ENCODE measurements at places on chromosomes 2 and 18.

- no peak for DNase-seq
These were observed 28.8 kb upstream of the NEDD4L start for GRCh38 chr18:58015065-58015780.

DNA sequence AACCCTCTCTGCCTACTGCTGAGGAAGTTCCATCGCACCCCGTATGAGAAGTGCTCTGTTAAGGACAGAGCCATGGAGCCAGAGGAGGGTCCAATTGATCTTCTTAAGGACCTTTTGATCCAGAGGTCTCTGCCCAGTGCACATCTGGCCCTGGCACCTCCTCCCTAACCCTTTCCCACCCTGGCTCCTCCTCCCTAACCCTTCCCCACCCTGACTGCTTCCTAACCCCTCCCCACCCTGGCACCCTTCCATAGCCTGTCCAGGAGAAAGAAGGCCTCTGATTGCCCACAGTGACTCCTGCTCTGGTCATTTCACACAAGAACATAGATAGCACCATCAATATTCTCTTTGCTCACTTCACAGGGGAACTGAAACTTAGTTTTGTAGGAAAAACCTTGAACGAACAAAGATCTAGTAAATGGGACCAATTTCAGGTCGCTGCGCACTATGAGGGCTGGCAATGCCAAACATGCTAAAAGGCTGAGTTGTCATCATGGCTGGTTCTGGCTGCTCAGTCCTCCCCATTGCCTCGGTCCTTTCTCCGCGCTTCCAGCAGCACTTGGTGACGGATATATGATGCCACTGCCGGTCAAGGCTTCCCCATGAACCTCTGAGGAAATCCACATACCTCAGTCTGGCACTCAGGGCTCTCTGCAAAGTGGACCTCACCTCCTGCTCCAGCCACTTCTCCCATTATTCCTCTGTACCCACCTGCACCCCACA lies 49.2 kb downstream of the PKDCC start:
- DNase-seq, result no peak

- no peak for DNase-seq
These were observed 92.7 kb upstream of the FN1 start for GRCh38 chr2:215528555-215528954.

DNA sequence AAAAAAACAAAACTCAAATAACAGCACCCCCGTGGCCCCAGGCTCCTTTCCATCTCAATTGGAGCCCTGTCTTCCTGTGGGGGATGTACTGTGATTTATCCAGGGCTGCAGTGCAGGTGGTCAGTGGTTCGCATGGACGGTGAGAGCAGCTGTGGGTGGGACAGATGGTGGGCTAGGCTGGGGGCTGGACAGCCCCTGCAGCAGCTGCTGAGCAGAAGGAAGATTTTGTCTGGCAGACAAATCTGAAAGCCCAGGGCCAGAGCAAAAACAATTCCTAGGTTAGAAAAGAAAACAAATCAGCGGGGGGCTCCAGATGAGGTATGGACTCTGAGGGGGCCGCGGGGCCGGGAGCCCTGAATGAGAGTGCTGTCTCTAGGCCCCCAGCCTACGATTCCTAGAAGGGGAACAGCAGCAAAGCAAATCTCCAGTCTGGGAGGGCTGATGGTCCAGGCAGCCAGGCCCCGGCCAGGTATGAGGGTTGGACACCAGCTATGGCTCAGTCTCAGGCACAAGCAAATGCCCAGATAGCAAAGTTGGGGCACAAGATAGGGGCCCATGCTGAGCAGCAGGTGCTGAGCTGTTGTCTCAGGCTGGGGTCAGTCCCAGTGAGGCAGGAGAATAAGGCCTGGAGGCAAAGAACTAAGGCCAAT lies 45.4 kb downstream of the SOWAHC start:
- peak; percentile 68 for DNase-seq

DNA sequence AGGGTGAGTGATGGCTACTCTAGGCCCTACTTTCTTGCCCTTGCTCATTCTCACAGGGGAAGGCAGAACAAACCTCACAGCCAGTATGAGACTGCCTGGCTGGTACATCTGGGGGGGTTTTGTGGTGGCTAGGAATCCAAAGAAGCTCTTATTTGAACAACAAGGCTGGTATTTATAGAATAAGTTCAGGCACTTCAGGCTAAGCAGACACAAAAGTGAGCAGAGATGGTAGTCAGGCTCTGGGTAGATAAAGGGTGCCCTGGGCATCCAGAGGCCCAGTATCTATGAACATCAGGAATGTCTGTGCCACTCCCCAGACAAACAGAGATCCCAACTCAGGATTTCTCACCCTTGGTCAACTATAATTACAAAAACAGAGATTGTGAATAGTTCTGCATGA lies 57.2 kb upstream of the RTN4 start:
- no peak for DNase-seq

DNA sequence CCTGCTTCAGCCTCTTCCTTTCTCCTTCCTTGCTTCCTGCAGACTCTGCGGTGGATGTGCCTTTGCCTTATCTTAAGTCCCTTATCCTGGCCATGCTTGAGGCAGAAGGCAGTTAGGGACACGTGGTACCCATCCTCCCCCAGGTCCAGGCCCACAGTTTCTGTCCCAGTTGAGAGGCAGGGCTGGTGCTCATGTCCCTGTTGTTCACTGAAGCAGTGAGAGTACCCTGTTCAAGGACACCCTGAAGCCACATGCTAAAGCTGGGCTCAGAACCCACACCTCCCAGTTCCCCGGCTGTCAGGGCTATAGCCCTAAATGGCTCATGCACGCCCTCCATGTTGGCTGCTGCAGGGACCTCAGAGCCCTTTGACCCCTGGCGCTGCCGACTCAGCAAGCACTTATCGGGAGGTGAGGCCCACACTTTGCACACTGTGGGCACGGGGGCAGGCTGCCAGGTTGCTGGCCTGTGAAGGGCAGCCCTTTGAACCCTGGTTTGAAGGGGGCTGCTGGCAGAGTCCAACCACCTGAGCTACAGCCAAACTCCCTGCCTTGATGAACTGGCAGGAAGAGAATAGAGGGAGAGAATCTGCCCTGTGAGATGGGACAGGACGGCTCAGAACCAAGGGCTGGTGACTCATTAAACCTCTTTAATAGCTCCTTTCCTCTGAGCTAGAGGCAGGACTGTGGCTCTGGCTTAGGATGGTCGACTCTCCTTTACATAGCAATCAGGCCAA lies 6.3 kb downstream of the KHK start:
- no peak for DNase-seq

- peak; percentile 84 for DNase-seq
These were observed 26.6 kb downstream of the SERTAD2 start for GRCh38 chr2:64626963-64627760.

DNA sequence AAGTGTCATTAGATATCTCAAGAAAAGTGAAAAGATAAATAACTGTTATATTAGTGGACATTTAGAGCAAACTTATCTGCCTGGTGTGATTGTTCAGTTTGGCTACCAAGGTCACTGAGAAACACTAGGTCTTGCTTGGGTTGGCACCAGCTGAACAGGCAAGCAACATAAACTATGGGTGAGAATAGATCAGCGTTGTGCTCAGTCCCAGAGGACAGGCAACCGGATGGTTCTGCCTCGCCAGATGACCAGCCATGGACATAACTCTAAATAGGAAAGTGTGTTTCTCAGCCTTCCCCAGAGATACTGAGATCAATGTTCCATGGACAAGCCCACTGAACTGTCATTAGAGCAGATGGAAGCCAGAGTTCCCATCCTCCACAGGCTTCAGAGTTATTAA lies 203.4 kb upstream of the VRK2 start:
- peak; percentile 27 for DNase-seq

DNA sequence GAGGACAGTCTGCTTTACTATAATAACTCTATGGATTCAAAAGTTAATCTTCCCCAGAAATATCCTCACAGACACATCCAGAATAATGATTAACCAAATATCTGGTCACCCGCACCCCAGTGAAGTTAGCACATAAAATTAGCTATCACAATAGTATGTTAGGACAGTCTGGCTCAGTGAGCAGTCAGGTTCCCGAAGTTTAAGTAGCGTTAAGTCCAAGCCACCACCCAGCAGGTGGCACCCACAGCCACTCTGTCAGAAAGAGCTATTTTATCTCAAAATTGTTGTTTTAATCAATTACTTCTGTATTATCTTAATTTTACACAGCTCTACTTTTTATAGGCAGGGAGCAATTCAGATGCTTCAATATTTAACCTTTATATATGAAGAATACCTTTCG lies 537.5 kb downstream of the MBD2 start:
- no peak for DNase-seq

DNA sequence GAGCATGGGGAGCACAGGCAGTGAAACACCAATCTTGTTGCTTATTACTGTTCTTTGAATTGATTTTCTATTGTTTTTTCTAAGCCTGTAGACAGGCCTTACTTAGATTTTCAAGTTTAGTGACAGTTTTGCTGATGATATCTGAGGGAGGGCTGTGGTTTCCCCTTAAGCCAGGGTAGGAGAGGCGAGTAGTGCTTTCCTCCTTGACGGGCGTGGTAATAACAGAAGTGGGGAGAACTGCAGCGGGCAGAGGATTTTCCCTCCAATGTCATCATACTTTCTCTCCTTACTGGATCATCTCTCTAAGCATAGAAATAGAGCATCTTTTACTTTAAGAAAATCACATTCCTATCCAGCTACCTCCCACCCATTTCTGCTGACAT lies 314.4 kb downstream of the ALK start:
- DNase-seq, result no peak

DNA sequence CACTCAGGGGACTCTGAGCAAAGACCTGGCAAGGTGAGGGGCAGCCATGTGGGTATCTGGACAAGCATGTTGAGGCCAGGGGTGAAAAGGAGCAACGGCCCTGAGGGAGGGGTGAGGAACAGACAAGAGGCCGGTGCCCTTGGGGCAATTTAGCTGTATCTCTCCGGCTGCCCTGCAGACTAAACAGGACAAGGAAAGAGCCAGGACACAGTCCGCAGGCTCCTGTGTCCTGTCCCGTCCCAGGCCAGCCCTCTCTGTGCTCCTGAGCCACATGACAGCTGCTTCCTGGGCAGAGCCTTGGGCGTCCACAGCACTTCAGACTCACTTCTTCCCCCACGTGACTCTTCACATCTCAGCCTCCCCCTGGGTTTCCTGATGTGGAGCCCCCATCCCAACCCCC lies 206.1 kb downstream of the KLHL29 start:
- DNase-seq, result no peak

- DNase-seq, result no peak
These were observed 50.6 kb downstream of the MAPRE2 start for GRCh38 chr18:35091841-35092240.

DNA sequence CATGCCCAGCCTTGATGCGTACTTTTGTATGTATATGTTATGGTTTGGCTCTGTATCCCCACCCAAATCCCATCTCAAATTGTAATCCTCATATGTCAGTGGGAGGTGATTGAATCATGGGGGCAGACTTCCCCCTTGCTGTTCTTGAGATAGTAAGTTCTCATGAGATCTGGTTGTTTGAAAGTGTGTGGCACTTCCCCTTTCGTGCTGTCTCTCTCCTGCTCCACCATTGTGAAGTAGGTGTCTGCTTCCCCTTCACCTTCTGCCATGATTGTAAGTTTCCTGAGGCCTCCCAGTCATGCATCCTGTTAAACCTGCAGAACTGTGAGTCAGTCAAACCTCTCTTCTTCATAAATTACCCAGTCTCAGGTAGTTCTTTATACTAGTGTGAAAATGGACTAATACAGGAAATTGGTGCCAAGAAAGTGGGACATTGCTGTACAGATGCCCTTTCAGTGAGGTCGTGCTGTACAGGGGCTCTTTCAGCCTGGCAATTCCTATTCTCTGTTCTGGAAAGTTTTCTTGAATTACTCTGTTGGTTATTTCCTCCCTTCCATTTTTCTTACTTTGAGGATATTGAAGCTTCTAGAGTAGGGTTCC lies 38.2 kb downstream of the KCMF1 start:
- DNase-seq, result no peak

- no peak for DNase-seq
These were observed 50.6 kb downstream of the BMPR2 start for GRCh38 chr2:202426751-202427150.

- DNase-seq, result no peak
These were observed 394.3 kb upstream of the ETAA1 start for GRCh38 chr2:67002618-67003371.

DNA sequence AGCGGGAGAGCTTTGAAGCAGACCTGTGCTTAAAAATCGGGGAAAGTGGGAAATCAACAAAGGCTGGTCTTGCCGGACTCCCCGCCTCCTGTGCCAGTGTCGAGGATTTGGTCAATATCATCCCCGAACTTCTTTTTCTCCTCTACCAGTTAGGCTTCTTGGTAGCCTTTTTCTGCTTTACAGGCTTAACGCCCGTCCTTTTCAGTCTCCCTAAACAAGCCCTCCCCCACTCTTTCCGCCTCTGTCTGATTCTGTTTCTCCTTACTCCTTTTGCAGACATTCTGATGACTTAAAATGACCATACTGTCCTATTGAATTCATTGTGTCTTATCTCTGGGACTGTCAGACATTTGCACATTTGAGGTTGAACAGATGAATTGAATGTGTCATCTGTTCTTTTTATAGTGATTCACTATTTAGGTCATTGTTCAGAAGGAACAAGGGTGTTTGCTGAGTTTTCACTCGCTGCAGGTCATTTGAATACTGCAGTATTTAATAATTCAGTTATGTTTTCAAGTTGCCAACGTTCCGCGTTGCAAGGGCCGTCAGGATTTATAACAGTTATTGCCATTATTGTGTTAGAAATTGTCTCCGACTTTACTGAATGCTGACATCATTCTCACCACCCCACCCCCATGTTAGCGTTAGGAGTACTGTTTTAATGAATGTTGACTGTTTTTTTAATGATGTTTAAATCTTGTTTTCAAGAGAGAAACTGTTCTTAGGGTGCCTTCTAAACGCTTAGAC lies 1.1 kb downstream of the ITGAV start:
- peak; percentile 90 for DNase-seq

- no peak for DNase-seq
These were observed 643.3 kb downstream of the BCL11A start for GRCh38 chr2:59910166-59910565.

DNA sequence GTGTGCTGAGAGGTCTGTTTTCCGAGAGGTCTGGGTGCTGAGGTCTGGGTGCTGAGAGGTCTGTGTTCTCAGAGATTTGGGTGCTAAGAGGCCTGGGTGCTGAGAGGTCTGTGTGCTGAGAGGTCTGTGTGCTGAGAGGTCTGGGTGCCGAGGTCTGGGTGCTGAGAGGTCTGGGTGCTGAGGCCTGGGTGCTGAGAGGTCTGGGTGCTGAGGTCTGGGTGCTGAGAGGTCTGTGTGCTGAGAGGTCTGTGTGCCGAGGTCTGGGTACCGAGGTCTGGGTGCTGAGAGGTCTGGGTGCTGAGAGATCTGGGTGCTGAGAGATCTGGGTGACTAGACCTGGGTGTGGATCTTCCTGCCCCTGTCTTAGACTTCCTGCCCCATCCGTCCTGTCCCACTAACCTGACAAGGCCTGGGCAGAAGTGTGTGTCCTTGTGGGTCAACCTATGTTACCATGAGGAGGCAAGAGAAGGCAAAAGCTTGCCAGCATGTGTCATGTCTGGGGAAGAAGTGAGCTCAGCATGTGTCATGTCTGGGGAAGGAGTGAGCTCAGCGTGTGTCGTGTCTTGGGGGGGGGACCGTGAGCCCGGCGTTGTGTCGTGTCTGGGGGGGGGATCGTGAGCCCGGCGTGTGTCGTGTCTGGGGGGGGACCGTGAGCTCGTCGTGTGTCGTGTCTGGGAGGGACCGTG lies 69.3 kb downstream of the KCNG2 start:
- no peak for DNase-seq

GRCh38 chr2:22957446-22957845 lies 427.5 kb upstream of the KLHL29 start:
- peak; percentile 7 for DNase-seq

Measured in eye (tissue), 1 donor.